ENCODE measurements at places on chromosomes 1 and 21.

DNA sequence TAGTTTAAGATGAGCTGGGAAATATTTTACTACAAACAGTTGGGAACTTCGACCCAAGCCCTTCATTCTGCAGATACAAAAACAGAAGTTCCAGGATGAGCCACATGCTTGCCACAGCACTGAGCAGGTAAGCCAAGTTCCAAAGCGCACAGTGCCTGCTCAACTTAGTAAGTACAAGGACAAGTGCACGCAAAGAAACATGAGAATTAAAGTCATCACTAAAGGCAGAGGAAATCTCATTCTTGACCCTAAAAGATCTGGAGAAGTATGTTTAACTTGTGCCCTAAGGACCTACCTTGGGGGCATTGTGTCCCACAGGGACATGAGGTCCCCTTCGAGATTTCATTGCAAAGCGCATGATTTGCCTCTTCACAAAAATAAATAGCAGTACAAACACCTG is 1.2 kb upstream of the UBAP2L start:
- DNase-seq: no peak

GRCh38 chr1:206651958-206652890 is 16.9 kb downstream of the DYRK3 start:
- DNase-seq: no peak

GRCh38 chr1:232422098-232422497 is 207.8 kb downstream of the SIPA1L2 start:
- no peak for DNase-seq

GRCh38 chr1:93056214-93056613 is 22.9 kb upstream of the MTF2 start:
- DNase-seq: no peak

GRCh38 chr1:44296086-44296485 is 59.0 kb downstream of the ERI3 start:
- no peak for DNase-seq

DNA sequence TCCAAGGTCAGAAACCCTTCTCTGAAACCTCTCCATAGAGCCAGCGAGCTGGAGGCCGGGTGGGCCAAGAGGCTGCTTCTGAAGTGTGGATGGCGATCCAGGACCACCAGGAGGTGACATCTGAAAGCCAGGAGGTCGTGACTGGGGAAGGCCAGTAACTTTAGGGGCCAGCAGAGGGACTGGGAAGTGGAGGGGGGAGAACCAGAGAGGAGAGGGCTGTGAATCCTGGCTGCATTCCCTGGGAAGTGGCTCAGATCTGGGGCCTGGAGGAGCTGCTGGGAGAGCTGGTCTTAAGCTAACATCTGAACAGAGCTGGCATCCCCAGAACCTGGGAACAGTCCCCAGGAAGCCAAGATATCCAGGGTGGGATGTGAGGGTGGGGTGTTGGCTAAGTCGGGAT is 11.3 kb upstream of the EPHA8 start:
- DNase-seq: no peak

- DNase-seq: no peak
These were observed 9.8 kb downstream of the OVGP1 start for GRCh38 chr1:111417755-111418154.

DNA sequence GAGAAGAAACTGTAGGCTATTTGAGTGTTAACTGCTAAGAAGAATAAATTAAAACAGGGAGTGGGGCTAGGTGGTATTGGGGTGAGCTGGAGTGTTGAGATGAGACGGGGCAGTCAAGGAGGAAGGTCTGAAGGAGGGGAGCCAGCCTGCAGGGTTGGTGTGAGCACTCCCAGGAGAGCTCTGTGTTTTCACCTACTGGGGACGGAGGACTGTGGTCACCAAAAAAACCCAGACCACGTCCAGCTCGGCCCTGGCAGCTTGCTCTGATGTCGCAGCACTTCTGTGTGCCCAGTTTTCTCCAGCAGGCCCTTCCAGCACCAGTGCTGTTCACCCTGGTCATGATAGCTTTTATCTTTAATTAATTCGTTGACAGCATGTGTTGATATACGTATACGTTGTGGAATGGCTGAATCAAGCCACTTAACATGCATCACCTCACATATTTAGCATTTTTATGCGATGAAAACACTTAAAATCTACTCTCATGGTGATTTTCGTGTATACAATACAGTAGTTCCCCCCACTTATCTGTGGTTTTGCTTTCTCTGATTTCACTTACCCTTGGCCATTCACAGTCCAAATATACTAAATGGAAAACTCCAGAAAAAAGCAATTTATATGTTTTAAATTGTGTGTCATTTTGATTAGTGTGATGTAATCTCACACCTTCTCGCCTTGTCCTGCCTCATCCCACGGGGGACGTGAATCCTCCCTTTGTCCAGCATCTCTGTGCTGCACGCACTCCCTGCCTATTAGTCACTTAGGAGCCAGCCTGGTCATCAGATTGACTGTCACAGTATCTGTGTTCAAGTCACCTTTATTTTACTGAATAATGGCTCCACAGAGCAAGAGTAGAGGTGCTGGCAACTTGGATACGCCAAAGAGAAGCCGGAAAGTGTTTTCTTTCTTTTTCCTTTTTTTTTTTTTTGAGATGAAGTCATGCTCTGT is 12.3 kb downstream of the FAM3B start:
- DNase-seq: no peak

- DNase-seq: no peak
These were observed 17.8 kb downstream of the F5 start for GRCh38 chr1:169568497-169568896.

DNA sequence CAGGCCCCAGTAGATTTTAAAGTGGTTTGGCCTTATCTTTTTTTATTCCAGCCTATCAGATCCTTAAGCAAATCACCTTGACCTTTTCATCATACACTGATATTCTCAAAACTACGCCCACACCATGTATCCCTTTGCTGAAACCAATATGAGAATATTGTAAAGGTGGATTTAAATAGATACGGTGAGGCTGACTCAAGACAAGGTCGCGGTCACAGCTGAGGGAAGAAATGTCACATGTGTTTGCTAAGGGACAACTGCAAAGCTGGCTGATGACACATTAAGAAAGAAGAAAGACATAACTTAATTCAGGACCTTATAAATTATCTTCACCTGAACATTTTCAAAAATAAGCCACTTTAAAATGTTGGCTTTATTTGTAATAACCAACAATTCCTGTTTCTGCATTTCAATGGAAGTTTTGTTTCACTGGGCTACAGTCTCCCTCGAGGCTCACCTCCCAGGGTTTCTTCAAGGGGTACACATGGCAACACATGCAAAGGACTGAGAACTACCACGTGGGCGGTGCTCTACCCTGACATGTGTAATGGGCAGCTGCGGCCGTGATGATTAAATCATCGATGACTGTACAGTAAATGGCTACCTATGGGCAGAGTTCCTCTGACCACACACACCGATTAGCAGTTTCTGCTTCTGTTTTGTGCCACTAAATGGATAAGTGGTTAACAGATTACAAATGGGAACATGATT is 189.5 kb downstream of the SIPA1L2 start:
- no peak for DNase-seq

DNA sequence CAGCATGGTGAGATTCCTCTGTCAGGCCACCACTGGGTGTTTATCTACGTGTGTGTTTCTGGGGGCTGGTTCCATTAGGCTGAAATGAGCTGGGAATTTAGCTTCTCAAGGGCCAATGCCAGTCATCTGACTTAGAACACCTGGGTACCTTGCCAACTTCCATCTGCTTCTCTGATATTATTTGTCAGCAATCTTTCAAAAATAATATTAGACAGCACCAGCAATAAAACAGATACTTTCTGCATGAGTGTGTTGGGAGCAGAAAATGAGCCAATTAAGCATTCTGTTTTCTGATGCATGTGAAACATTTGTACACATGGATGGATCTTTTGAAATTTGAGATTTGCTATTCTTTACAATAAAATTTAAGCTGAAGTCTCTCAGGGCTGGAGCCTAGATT is 124.1 kb downstream of the RYR2 start:
- DNase-seq: no peak

DNA sequence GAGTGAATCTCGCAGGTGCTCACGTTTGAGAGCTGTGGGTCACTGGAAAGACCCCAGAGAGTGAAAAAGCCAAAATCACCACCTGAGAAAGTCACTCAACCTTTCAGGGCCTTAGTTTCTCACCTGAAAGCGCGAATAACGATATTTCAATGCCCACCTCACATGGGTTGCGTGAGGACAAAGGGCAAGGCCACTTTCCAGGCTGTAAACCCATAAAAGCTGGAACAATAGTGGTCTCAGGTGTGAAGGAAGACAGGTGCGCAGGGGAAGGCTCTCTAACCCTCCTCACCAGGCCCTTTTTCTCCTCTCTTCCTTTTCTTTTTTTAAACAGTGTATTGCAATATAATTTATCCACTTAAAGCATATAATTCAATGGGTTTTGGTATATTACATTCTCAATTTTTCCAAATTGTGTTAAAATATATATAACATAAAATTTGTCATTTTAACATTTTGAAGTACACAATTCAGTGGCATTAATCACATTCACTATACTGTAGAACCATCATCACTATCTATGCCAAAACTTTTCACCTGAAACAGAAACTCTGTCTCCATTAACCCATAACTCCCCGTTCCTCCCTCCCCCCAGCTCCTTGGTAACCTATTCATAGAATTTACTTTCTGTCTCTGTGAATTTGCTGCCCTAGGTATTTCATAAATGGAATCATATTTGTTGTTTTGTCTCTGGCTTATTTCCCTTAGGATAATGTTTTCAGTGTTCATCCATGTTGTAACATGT is 118.4 kb upstream of the TNR start:
- no peak for DNase-seq

- DNase-seq: no peak
These were observed 345.7 kb downstream of the ZNF326 start for GRCh38 chr1:90340606-90341005.

GRCh38 chr1:36988321-36988720 is 46.0 kb downstream of the GRIK3 start:
- DNase-seq: no peak

GRCh38 chr1:235313262-235313661 is 14.7 kb downstream of the ARID4B start:
- no peak for DNase-seq

DNA sequence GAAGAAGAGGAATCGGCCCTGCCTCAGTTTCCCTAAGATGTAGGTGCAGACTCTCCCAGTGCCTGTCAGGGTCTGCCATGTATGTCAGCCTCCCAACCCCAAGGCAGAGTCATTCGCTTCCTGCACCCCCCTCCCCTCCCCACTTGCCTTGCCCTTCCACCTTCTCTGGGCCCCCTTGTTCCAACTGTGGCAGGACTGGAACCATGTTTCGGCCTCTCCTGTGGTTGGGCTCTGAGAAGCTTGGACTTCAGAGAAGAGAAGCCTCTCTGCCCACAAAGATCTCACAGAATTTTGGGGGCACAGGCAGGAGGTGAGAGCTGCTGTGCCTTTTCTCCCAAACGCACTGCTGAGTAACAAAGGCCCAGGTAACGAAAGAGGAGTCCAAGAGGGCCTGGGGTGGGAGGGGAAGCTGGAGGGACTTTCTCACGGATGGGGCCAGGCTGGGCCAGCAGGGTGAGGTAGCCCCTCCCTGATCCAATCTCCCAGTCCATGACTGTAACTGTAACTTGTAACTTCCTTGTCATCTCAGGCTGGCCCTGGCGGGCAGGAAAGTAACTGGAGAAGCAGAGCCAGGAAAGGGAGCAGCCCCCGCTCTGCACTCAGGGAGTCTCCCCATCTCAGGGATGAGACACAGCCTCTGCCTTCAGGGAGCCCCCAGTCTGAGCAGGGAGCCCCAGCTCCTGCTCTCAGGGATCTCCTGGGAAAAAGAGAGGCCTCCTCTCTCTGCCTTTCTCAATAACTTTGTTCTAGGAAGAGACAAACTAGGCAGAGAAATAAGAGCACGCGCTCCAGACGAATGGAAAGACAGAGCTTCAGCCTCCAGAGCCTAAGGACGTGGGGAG is 11.3 kb downstream of the CRABP2 start:
- DNase-seq: no peak

Measured in stimulated activated CD4-positive, alpha-beta T cell treated with anti-CD3 and anti-CD28 coated beads, TNF-alpha, amount 100 ng/mL, for 24 hours (primary cell).